Mammary epithelial cell (primary cell): ENCODE measurements at places on chromosomes 3 and 15. TPM values are rescaled to one million over a fixed set of nuclear protein-coding genes. Genes with fewer than 3 reads are reported as not detected.

CACNA2D2 gene
- total RNA-seq, result 0.05 and 0.16 TPM in 2 replicates

FSIP1 gene
- 3.8 TPM for total RNA-seq

ARRDC4 gene
- total RNA-seq, result 61.5 TPM

ABHD5 gene
- total RNA-seq, result 59.8 TPM

TMEM45A gene
- total RNA-seq, result 39.2 TPM

WWTR1 gene
- total RNA-seq, result 58.0 TPM

RARB gene
- total RNA-seq, result 0.59 TPM in 1 of 2 replicates, not detected in the other

CXCR6 gene
- not detected in 2 replicates for total RNA-seq

A4GNT gene
- total RNA-seq, result not detected in 2 replicates

SERPINI2 gene
- not detected in 2 replicates for total RNA-seq

CISH gene
- 1.2 and 2.8 TPM in 2 replicates for total RNA-seq

ABI3BP gene
- 2.0 and 2.7 TPM in 2 replicates for total RNA-seq

PLA2G4D gene
- 0.19 TPM in 1 of 2 replicates, not detected in the other for total RNA-seq

ASB14 gene
- not detected in 2 replicates for total RNA-seq

LRTM1 gene
- not detected in 2 replicates for total RNA-seq

KCNMB2 gene
- total RNA-seq, result not detected in 2 replicates

TPRG1 gene
- 3.0 TPM for total RNA-seq

ROPN1 gene
- total RNA-seq, result 0.92 TPM in 1 of 2 replicates, not detected in the other

KNG1 gene
- total RNA-seq, result not detected in 2 replicates

SV2B gene
- 0.40 and 1.4 TPM in 2 replicates for total RNA-seq

SLC28A2 gene
- total RNA-seq, result not detected

PRKCD gene
- 16.0 and 37.2 TPM in 2 replicates for total RNA-seq

CX3CR1 gene
- total RNA-seq, result not detected

CALML4 gene
- 1.3 and 5.6 TPM in 2 replicates for total RNA-seq

ATP13A5 gene
- 0.17 TPM for total RNA-seq

SLC22A14 gene
- 0.33 TPM for total RNA-seq

GOLGA6L10 gene
- 0.33 TPM for total RNA-seq

STT3B gene
- total RNA-seq, result 149 TPM

ABTB1 gene
- total RNA-seq, result 14.7 and 16.7 TPM in 2 replicates

RAB6B gene
- total RNA-seq, result 2.6 and 4.1 TPM in 2 replicates

CPNE9 gene
- not detected in 2 replicates for total RNA-seq

CFAP92 gene
- total RNA-seq, result 1.0 and 1.1 TPM in 2 replicates

C3orf85 gene
- total RNA-seq, result not detected

DHFR2 gene
- 3.2 TPM for total RNA-seq

ENTPD3 gene
- 11.5 TPM for total RNA-seq

ZNF620 gene
- 1.0 TPM for total RNA-seq

B3GNT5 gene
- 9.3 TPM for total RNA-seq

ISLR gene
- total RNA-seq, result 0.50 TPM

COLQ gene
- total RNA-seq, result 0.33 and 0.37 TPM in 2 replicates

CCRL2 gene
- not detected in 2 replicates for total RNA-seq

CNOT10 gene
- 31.6 and 46.5 TPM in 2 replicates for total RNA-seq

SAMMSON gene
- not detected for total RNA-seq

ZNF621 gene
- 32.4 and 45.3 TPM in 2 replicates for total RNA-seq

LNP1 gene
- 1.5 TPM for total RNA-seq

IL20RB gene
- total RNA-seq, result 12.7 TPM

SLC2A2 gene
- not detected for total RNA-seq

ZKSCAN7 gene
- total RNA-seq, result 1.7 and 4.2 TPM in 2 replicates

UMPS gene
- total RNA-seq, result 28.9 and 41.6 TPM in 2 replicates

CASR gene
- not detected for total RNA-seq

ARGFX gene
- not detected in 2 replicates for total RNA-seq

CTXN2 gene
- total RNA-seq, result not detected

GOLGA8Q gene
- 0.49 TPM in 1 of 2 replicates, not detected in the other for total RNA-seq

GOLGA6A gene
- total RNA-seq, result not detected

U2SURP gene
- 76.7 TPM for total RNA-seq

EFCAB12 gene
- total RNA-seq, result under 0.01 TPM

CHRNA3 gene
- not detected in 2 replicates for total RNA-seq
